LoVo (cell line): ENCODE measurements at places on chromosomes 4 and X.
A peak's percentile ranks its signal among the peaks of the same experiment; 100 is the strongest.

DNA sequence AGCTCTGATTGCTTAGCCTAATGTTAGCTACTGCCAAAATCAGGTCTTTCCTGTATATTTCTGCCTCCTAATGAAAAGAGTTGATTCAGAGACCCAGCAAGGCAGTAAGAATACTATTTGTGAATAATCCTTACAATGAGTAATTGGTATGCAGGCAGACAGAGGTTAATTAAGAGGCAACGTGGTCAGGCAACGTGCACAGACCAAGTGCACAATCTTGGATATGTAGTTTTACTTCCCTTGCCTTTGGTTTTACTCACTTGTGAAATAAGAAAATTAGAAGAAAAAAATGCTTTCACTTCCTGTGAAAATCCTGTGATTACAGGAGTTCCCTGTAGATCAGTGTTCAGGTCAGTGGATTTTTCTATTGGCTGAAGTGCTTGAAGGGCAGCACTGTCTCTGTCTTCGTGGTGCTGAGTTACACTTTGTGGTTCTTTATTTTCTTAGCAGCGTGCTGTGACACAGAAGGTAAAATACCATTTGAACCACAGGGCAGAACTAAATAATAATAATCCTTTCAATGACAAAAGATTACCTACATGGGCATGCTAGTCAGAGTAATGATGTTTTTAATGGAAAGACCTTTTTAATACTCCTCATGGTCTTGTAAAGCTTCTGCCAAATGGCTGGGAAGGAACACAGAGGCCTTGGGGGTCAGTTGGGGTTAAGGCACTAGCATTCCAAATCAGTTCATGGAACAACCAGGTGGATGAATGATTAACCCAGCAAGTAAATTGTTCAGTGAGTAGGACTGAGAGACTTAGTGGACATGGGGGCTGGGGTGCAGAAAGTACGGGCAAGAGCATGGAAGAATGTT, 430.9 kb downstream of the MAPK10 start:
- DNase-seq: no peak

- no peak for DNase-seq
Measured at GRCh38 chr4:43379016-43379415, 486.5 kb downstream of the GRXCR1 start.

- no peak for DNase-seq
Measured at GRCh38 chr4:129223945-129224344, 128.0 kb downstream of the C4orf33 start.

DNA sequence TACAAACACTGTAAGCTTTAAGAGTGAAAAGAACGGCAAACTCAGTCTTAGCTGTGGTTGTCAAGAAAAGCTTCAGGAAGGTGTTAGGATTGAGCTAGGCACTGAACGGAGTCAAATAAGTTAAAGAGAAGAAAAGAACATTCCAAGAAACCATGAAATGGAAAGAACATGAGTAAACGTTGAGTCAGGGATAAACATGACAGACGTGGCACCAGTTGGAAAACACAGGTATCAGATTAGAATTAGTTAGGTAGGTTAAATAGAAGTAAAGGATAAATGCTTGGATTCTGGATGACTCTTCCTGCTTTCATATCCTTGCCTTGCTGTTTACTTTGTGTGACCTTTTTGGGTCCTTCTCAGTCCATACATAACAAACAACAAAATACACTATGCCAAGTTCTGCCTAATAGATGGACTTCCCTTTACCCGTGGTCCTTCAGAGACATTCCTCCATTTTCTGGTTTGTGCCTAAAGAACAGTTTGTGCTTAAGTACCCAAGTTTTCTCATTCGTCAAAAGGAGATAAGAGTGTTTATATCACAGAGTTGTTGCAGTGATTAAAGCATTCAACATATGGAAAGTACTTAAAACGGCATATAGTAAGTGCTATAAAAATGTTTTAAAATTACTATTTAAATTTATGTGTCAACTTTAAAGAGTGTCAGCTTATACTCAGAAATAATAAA, 446.9 kb downstream of the TMA16 start:
- no peak for DNase-seq

DNA sequence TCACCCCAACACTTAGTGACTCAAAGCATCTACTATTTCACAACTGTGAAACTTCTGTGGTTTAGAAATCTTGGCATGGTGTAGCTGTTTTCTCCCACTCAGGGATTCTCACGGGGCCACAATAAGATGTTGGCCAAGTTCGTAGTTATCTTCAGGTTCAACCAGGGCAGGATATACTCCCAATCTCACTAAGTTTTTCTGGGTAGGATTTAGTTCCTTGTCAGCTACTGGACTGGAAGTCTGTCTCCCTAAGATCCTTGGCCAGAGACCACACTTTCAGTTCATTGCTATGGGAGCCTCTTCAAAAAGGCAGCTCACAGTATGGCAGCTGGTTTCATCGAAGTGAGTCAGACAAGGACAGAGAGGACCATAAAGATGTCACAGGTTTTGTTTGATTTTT, 111.7 kb upstream of the PDHA2 start:
- DNase-seq: no peak

GRCh38 chrX:150060406-150060805, 122.1 kb upstream of the EOLA2 start:
- no peak for DNase-seq

DNA sequence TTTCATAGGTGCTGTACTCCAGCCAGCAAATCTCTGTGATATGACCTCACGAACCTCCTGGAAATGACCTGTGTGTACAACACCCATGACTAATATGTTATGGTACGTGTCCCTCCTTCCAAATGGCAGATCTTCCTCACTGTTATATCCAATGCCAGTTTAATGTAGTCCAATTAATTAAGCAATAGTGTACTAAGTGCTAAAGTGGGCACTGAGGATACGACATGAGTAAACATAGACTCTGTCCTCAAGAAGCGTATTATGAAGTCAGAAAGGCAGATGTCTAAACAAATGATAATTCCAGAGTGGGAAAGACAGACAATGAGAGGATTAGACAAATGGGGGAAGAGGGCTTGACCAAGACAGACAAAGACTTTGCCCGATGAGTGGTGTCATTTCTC, 33.9 kb downstream of the GPRIN3 start:
- DNase-seq: no peak

DNA sequence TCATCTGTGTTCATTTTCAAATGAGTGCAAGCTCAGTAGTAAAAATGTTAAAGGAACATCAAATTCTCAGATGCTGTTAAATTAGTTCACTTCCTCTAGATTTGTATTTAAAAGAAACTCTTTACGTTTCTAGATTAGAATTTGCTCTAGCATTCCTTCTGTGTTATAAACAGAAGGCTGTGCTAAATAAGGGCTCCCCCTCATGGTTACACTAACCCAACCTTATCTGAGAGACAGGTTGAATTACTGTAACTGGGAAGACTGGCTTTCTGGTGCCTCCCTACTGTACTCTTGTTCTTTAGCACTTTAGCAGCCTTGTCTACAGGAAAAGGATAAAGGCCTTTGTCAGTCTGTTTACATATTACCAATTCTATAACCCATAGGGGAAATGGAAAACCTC, 56.8 kb downstream of the RXFP1 start:
- peak; percentile 9 for DNase-seq
